DND-41 (cell line): ENCODE measurements at places on chromosomes 12 and 14.

DNA sequence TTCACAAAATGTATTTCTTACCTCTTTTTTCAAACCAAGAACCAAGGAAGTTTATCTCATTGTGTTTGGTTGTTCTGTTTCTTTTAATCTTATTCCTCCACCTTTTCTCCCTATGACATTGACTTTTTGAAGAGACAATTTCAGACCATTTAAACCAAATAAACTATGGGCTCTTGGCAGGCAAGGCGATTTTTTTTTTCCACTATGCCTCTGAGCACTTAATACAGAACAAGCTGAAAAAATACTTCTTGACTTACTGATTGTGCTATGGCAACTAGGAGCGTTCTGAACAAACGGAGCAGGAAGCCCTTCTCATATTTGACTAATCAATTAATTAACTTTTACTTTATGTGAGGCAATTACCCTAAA, 98.0 kb downstream of the ZNF664 start:
- DNase-seq = no peak
- H3K4me3 ChIP-seq = no peak overlapping the region
- no peak overlapping the region for H3K27ac ChIP-seq
- H3K27me3 ChIP-seq = no peaks in the 10 kb centered on the region

DNA sequence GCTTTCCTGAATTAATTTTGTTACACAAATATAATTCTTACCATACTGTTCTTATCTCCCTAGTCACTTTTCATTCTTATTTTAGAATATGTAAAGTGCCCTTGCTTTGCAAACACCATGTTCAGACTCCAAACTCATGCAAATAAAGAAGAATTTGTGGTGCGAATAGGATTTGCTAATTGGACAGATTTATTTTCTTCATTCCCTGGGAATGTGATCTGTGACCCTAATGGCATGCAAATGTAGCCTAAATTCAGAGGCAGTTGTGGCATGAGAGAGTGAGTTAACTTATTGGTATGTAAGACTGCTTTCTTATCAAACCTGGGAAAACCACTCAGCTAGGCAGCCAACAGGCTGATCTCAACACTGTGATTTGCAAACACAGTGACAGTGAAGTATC, 10.0 kb downstream of the CAPZA3 start:
- no peak for DNase-seq
- no peak overlapping the region for H3K27ac ChIP-seq
- H3K36me3 ChIP-seq = no peaks in the 10 kb centered on the region
- H3K4me1 ChIP-seq = no peaks in the 10 kb centered on the region

DNA sequence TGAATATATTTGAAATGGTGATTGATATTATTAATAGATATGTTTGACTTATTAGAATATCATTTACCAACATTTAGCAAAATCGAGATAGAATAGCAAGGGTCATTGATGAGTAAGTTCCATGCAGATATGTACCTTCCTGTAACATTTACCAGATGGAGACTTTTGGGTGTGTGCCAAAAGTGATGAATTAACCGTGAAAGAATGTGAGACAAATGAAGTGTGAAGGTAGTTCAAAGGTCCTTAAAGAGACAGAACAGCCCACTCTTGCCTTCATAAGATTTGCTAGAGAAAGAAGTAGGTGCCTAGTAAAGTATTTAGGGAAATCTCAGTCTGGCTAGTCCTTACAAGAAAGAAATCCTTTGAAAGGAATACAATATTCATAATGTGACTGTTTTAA, 45.5 kb downstream of the FGD4 start:
- no peaks in the 10 kb centered on the region for H3K27me3 ChIP-seq
- no peak overlapping the region for H3K27ac ChIP-seq
- H3K4me3 ChIP-seq = no peak overlapping the region
- no peaks in the 10 kb centered on the region for H3K36me3 ChIP-seq
- H3K4me1 ChIP-seq = no peaks in the 10 kb centered on the region

GRCh38 chr14:39592116-39592789, 160.0 kb upstream of the FBXO33 start:
- H3K4me1 ChIP-seq = no peaks in the 10 kb centered on the region
- H3K27me3 ChIP-seq = no peaks in the 10 kb centered on the region
- no peak overlapping the region for H3K4me3 ChIP-seq
- H3K27ac ChIP-seq = no peak overlapping the region

GRCh38 chr12:6570264-6570887, 2.3 kb upstream of the NOP2 start:
- no peak overlapping the region for H3K4me3 ChIP-seq
- H3K4me1 ChIP-seq = peaks cover 38% of the 10 kb centered on the region
- no peaks in the 10 kb centered on the region for H3K27me3 ChIP-seq
- no peak overlapping the region for H3K27ac ChIP-seq

DNA sequence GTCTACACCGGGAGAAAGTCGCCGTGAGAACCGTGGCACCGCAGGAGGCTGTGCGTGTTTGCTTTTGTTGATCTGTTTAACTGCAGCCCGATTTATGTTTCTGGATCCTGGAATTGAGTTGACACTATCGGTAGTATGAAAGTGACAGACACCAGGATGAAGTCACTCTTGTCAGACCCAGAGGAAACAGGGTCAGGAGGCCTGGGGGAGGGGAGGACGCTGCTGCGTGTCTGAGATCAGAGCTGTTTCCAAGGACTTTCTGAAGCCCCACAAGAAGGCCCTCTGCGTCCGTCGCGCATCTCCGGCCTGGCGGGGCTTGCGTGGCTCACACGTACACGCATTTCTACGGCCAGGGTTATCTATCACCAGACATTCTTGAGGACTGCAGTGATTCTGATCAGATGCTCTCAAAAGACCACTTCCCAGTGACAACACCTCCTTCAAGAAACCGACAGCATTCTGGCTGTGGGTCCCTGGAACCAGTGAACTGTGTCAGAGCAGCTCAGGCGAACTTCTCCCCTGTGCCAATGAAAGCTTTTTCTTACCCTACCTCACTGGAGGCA, 263.4 kb downstream of the ADGRD1 start:
- H3K36me3 ChIP-seq = no peaks in the 10 kb centered on the region
- H3K4me3 ChIP-seq = no peak overlapping the region
- H3K27ac ChIP-seq = no peak overlapping the region
- DNase-seq = no peak
- no peaks in the 10 kb centered on the region for H3K4me1 ChIP-seq
- peaks cover 1% of the 10 kb centered on the region for H3K27me3 ChIP-seq

DNA sequence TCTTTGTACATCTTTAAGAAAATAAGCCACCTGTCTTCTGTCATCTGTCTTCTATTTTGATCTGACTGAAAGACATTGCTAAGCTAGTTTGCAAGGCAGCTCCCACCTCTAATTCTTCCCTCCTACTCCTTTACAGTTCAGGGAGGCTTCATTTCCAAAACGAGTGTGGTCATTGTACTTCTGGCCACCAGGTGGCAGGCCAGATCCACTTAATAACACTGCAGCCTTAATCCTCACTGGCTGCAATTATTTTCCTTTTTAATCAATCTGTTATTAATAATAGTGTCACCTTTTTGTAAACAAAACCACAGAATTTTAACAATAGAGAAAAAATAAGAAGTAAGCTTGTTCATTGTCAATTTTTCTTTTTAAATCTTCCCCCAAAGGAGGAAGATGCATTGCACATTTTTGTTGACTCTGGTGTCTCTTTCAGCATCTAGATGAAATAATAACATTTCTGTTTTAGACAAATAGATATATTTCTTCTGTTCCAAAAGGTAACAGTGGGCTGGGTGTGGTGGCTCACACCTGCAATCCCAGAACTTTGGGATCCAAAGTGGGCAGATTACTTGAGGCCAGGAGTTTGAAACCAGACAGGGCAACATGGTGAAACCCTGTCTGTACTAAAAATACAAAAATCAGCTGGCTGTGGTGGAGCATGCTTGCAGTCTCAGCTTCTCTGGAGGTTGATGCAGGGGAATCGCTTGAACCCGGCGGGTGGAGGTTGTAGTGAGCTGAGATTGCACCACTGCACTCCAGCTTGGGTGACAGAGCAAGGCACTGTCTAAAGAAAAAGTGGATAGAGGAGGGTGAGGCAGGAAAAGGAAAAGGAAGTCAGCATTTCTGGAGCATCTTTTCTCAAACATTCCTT, 23.3 kb downstream of the GABARAPL1 start:
- H3K4me1 ChIP-seq = no peaks in the 10 kb centered on the region
- H3K27me3 ChIP-seq = no peaks in the 10 kb centered on the region
- no peak overlapping the region for H3K4me3 ChIP-seq
- H3K36me3 ChIP-seq = no peaks in the 10 kb centered on the region
- peak; percentile 39 for DNase-seq

- H3K4me3 ChIP-seq = no peak overlapping the region
- H3K4me1 ChIP-seq = no peaks in the 10 kb centered on the region
- no peaks in the 10 kb centered on the region for H3K36me3 ChIP-seq
- no peak overlapping the region for H3K27ac ChIP-seq
- H3K27me3 ChIP-seq = no peaks in the 10 kb centered on the region
Observed at GRCh38 chr12:82600379-82600778, 86.3 kb upstream of the TMTC2 start.

- H3K4me1 ChIP-seq = no peaks in the 10 kb centered on the region
- H3K36me3 ChIP-seq = no peaks in the 10 kb centered on the region
- no peaks in the 10 kb centered on the region for H3K27me3 ChIP-seq
- DNase-seq = no peak
- H3K27ac ChIP-seq = no peak overlapping the region
Observed at GRCh38 chr14:45686771-45687170, 433.8 kb upstream of the MIS18BP1 start.

DNA sequence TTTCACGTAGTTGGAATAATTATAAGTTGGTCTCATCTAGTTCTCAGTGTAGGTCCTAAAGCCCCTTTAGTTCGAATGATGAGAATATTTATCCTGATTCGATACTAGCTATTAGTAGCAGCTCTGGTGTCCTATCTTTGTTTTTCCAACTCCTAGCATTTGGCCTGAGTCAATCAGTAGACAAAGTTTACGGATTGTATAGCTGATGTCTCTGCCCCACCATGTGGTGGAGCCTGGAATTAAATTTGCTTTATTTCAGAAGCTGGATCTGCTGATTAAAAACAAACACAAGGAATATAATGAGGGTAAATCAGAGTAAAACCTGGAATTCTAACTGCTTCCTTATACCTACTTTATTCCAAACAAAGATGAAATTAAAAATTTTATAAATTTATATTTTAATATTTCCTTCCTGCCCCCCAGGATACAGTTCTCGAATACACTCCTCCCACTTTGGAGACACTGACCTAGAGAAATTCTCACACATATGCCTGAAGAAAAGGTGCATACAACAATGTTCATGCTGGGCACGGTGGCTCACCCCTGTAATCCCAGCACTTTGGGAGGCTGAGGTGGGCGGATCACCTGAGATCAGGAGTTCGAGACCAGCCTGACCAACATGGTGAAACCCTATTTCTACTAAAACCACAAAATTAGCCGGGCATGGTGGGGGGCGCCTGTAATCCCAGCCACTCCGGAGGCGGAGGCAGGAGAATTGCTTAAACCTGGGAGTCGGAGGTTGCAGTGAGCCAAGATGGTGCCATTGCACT, 7.6 kb upstream of the BRMS1L start:
- no peaks in the 10 kb centered on the region for H3K27me3 ChIP-seq
- no peaks in the 10 kb centered on the region for H3K36me3 ChIP-seq
- peak; percentile 41 for DNase-seq
- 0 out of 2 replicates have a peak, but pooled peaks cover 5% of the 10 kb centered on the region for H3K4me1 ChIP-seq
- H3K27ac ChIP-seq = no peak overlapping the region

- no peaks in the 10 kb centered on the region for H3K36me3 ChIP-seq
- no peaks in the 10 kb centered on the region for H3K27me3 ChIP-seq
- no peak overlapping the region for H3K4me3 ChIP-seq
Observed at GRCh38 chr14:63443361-63443760, 99.8 kb downstream of the PPP2R5E start.

DNA sequence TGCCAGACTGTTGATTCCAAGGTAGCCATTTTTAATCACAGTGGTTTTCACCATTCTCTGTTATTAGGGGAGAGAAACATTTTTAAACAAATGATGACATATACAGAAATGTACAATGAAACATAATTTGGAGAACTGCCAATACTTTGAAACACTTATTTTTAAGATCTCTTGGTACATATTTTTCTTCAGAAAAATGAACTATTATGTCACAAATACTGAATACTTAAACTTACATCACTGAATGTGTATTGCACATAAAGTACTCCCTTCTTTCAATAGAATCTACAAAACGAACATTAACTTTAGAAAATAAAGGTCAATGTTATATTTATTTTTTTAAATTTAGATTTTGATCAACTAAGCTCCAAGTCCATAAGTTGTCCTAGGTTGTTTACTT, 71.7 kb upstream of the CPNE8 start:
- no peak overlapping the region for H3K27ac ChIP-seq
- H3K4me1 ChIP-seq = no peaks in the 10 kb centered on the region
- H3K4me3 ChIP-seq = no peak overlapping the region
- no peak for DNase-seq

GRCh38 chr14:69487226-69487625, 2.7 kb downstream of the PLEKHD1 start:
- no peaks in the 10 kb centered on the region for H3K4me1 ChIP-seq
- H3K4me3 ChIP-seq = no peak overlapping the region
- DNase-seq = no peak
- no peaks in the 10 kb centered on the region for H3K27me3 ChIP-seq

GRCh38 chr12:53999559-54000115, 324 bp upstream of the HOXC9 start:
- H3K27ac ChIP-seq = no peak overlapping the region
- H3K4me1 ChIP-seq = peaks cover 18% of the 10 kb centered on the region
- no peak overlapping the region for H3K4me3 ChIP-seq
- H3K27me3 ChIP-seq = peaks cover 57% of the 10 kb centered on the region

GRCh38 chr14:68817506-68818212, 24.8 kb upstream of the ZFP36L1 start:
- no peaks in the 10 kb centered on the region for H3K36me3 ChIP-seq
- H3K4me3 ChIP-seq = no peak overlapping the region
- H3K27me3 ChIP-seq = no peaks in the 10 kb centered on the region
- H3K27ac ChIP-seq = no peak overlapping the region
- peaks cover 43% of the 10 kb centered on the region for H3K4me1 ChIP-seq

GRCh38 chr12:32964981-32965585, 68.5 kb upstream of the PKP2 start:
- no peak for DNase-seq
- no peaks in the 10 kb centered on the region for H3K36me3 ChIP-seq
- H3K27me3 ChIP-seq = no peaks in the 10 kb centered on the region
- H3K27ac ChIP-seq = no peak overlapping the region
- no peaks in the 10 kb centered on the region for H3K4me1 ChIP-seq

- no peak overlapping the region for H3K27ac ChIP-seq
- no peak for DNase-seq
- no peaks in the 10 kb centered on the region for H3K27me3 ChIP-seq
- H3K4me1 ChIP-seq = no peaks in the 10 kb centered on the region
- no peak overlapping the region for H3K4me3 ChIP-seq
Observed at GRCh38 chr14:78498062-78498595, 328.0 kb downstream of the NRXN3 start.

DNA sequence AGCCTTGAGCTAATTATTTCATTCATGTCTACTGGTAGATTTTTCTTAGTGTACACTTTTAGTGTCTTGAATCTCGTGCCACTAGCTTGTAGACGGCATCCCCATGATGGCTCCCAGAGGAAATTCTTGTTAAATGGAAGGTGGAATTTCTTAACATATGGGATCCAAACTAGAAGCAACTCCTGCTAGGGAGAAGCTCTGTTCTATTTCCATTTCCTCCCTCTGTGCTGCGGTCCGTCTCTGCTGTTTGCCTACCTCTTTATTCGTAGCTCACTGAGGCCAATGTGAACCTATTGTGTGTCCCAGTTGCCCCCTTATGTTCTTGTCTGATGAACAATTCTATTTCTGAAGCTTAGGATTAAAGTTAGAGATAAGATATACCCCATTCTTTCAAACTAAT, 588 bp downstream of the PIK3C2G start:
- H3K4me3 ChIP-seq = no peak overlapping the region
- H3K36me3 ChIP-seq = no peaks in the 10 kb centered on the region
- no peak overlapping the region for H3K27ac ChIP-seq
- no peaks in the 10 kb centered on the region for H3K4me1 ChIP-seq

- DNase-seq = no peak
- H3K27ac ChIP-seq = no peak overlapping the region
- H3K36me3 ChIP-seq = no peaks in the 10 kb centered on the region
- H3K4me1 ChIP-seq = no peaks in the 10 kb centered on the region
- no peaks in the 10 kb centered on the region for H3K27me3 ChIP-seq
- H3K4me3 ChIP-seq = no peak overlapping the region
Observed at GRCh38 chr12:95661360-95661759, 110.1 kb upstream of the USP44 start.
